ENCODE measurements at places on chromosomes 4 and X. TPM values are rescaled to one million over a fixed set of nuclear protein-coding genes. Genes with fewer than 3 reads are reported as not detected.

- DNase-seq: no peak
These were observed 62.1 kb downstream of the USO1 start for GRCh38 chr4:75786526-75786925.

DNA sequence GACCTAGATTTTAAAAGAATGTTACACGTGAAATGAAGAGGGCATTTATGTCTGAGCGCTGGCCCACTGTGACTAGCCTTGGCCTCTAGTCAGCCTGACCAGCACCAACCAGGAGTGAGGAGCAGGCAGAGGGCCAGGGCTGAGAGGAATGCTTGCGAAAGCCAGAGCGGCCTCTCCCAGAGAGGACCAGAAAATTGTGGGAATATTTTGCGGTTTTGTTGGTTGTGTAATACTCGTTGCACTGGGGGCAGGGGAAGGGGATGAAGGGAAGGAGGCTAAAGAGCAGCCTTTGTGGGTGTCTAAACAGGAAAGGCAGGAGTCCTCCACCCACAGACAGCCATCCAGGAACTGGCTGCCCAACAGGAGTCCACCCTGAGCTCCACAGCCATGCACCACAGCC lies 3.8 kb downstream of the GABRE start:
- DNase-seq: peak; percentile 72

- DNase-seq: no peak
These were observed 83.4 kb downstream of the MSN start for GRCh38 chrX:65750674-65751469.

- no peak for DNase-seq
These were observed 156.6 kb downstream of the CHIC2 start for GRCh38 chr4:53907772-53908171.

DNA sequence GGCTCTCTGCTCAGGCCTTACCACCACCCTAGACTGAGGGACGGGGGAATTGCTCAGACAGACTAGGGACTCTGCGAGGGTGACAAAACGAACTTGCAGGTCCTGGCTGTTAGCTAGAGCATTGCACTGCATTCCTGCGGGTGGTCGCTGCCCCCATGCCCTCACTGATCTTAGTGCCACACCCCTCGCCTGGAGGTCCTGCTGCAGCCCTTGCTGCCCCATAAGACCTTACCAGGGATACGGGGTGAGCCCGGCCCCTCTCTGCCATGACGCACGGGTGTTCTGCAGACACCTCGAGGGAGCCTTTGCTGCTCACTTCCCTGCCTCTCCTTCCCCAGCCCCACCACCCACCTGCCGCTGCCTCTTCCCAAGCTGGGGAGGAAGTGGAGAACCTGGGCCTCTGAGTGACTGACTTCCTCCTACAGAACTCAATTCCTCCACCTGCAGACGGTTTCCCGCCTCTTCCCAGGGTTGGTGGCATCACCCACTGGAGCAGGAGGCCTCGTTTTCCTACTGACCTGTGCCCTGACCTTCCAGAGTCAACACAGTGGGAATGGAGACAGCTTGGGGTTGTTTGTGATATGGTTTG lies 19.8 kb upstream of the TBC1D14 start:
- no peak for DNase-seq

DNA sequence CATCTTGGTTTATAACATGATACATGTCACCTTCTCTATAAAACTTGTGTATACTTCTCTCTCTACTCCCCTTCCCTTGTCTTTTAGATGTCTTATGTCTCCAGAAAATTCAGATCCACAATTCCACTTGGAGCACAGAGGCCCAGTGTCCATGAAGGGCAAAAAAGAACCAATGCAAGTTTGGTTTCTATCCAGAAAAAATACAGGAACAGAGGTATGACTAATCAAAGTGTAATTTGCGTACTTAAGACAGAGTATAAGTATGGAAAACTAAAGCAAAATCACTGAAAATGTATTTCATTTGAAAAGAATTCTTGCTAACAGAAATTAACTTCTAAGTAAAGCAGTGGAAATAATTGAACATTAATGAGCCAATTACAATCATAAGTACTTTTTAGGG lies 46.2 kb downstream of the GUCY1B1 start:
- DNase-seq: no peak

ODAPH gene
- not detected for total RNA-seq

PRRG1 gene
- total RNA-seq: 26.1 TPM

ZCCHC18 gene
- total RNA-seq: 0.52 TPM

NWD2 gene
- total RNA-seq: 1.4 TPM

MAGEA6 gene
- not detected for total RNA-seq

SUPT20HL2 gene
- not detected for total RNA-seq

TMPRSS11E gene
- not detected for total RNA-seq

BOD1L1 gene
- total RNA-seq: 25.3 TPM

AVPR2 gene
- total RNA-seq: not detected

Data from Calu3 (cell line).